ENCODE measurements at places on chromosomes 11 and 22. TPM values are rescaled to one million over a fixed set of nuclear protein-coding genes. Genes with fewer than 3 reads are reported as not detected.

OR8K1 gene
- not detected for polyA plus RNA-seq

CARD10 gene
- polyA plus RNA-seq: 7.9 TPM

P2RY6 gene
- 0.57 TPM for polyA plus RNA-seq

TSPAN32 gene
- polyA plus RNA-seq: not detected

OR8D1 gene
- polyA plus RNA-seq: not detected

OR52I2 gene
- not detected for polyA plus RNA-seq

TMEM151A gene
- polyA plus RNA-seq: 0.15 TPM

APLNR gene
- polyA plus RNA-seq: 36.1 TPM

IGF2 gene
- 44.2 TPM for polyA plus RNA-seq

CALCA gene
- polyA plus RNA-seq: not detected

SLC35C1 gene
- polyA plus RNA-seq: 8.4 TPM

BAIAP2L2 gene
- 1.7 TPM for polyA plus RNA-seq

FBLN1 gene
- polyA plus RNA-seq: 81.7 TPM

CBLIF gene
- not detected for polyA plus RNA-seq

OR4D5 gene
- polyA plus RNA-seq: not detected

HBE1 gene
- polyA plus RNA-seq: not detected

SPA17 gene
- polyA plus RNA-seq: 2.3 TPM

GNAZ gene
- polyA plus RNA-seq: 8.7 TPM

TRIM49D1 gene
- not detected for polyA plus RNA-seq

LRRC74B gene
- polyA plus RNA-seq: 0.03 TPM

APBB1 gene
- 34.1 TPM for polyA plus RNA-seq

KCNE3 gene
- 10.4 TPM for polyA plus RNA-seq

SPTBN2 gene
- polyA plus RNA-seq: 1.4 TPM

TMEM121B gene
- polyA plus RNA-seq: 0.67 TPM

CNIH2 gene
- polyA plus RNA-seq: 0.36 TPM

C1QTNF4 gene
- 22.2 TPM for polyA plus RNA-seq

WBP2NL gene
- 1.2 TPM for polyA plus RNA-seq

ST13 gene
- polyA plus RNA-seq: 650 TPM

TBX1 gene
- polyA plus RNA-seq: 1.2 TPM

MUC6 gene
- 0.06 TPM for polyA plus RNA-seq

PKNOX2 gene
- polyA plus RNA-seq: 10.6 TPM

TNKS1BP1 gene
- polyA plus RNA-seq: 88.5 TPM
